ENCODE measurements at places on chromosomes 13 and 19. TPM values are rescaled to one million over a fixed set of nuclear protein-coding genes. Genes with fewer than 3 reads are reported as not detected.

Gene DOCK6
- total RNA-seq, result 39.9 TPM

Gene METTL21C
- total RNA-seq, result not detected

Gene GRIK5
- 14.4 TPM for total RNA-seq

Gene MARK4
- total RNA-seq, result 12.7 TPM

Gene MBD3L3
- not detected for total RNA-seq

Gene OR7A5
- not detected for total RNA-seq

Gene CATSPERD
- not detected for total RNA-seq

Gene NTF4
- not detected for total RNA-seq

Gene KLK14
- not detected for total RNA-seq

All from sigmoid colon (tissue), 7 donors.